ENCODE measurements at places on chromosomes 2 and 18. TPM values are rescaled to one million over a fixed set of nuclear protein-coding genes. Genes with fewer than 3 reads are reported as not detected.

Gene PIKFYVE
- 36.4 TPM for total RNA-seq

Gene CD8A
- not detected for total RNA-seq

Gene ANAPC1
- 42.7 TPM for total RNA-seq

Gene CNTNAP5
- total RNA-seq: not detected

Gene ANKRD44
- 8.3 TPM for total RNA-seq

Gene GEN1
- total RNA-seq: 4.3 TPM

Gene DSG3
- under 0.01 TPM for total RNA-seq

Gene BMP10
- total RNA-seq: not detected

Gene GAD1
- 0.33 TPM for total RNA-seq

Gene METTL21A
- 9.0 TPM for total RNA-seq

Gene KLHL14
- not detected for total RNA-seq

Gene SPATA3
- not detected for total RNA-seq

Gene SLC1A4
- total RNA-seq: 8.3 TPM

Gene SCYGR4
- total RNA-seq: not detected

Gene DAPL1
- not detected for total RNA-seq

Gene KATNAL2
- 9.6 TPM for total RNA-seq

Gene TRABD2A
- 17.5 TPM for total RNA-seq

Gene PLGLB2
- not detected for total RNA-seq

Gene MSH6
- total RNA-seq: 39.5 TPM

Gene CYP1B1
- 184 TPM for total RNA-seq

Gene GGCX
- total RNA-seq: 76.6 TPM

Gene ATP6V1B1
- 1.7 TPM for total RNA-seq

Gene RAB17
- 0.83 TPM for total RNA-seq

Gene SERPINB3
- not detected for total RNA-seq

Gene MDH1B
- total RNA-seq: 0.99 TPM

Gene GPD2
- total RNA-seq: 92.8 TPM

Gene CDK15
- 16.0 TPM for total RNA-seq

Gene CYS1
- 7.3 TPM for total RNA-seq

Gene C2orf15
- not detected for total RNA-seq

Gene ALLC
- total RNA-seq: not detected

Measured in smooth muscle cell of trachea (primary cell).